ENCODE measurements at places on chromosomes 4 and X.
A peak's percentile ranks its signal among the peaks of the same experiment; 100 is the strongest.

- DNase-seq: no peak
Measured at GRCh38 chr4:74456849-74457395, 12.0 kb downstream of the AREG start.

- DNase-seq: no peak
Measured at GRCh38 chrX:141320801-141321200, 78.5 kb upstream of the SPANXC start.

GRCh38 chr4:125319311-125319710 is 4.6 kb downstream of the FAT4 start:
- no peak for DNase-seq

GRCh38 chr4:128155874-128156456 is 94.9 kb downstream of the LARP1B start:
- no peak for DNase-seq

GRCh38 chr4:26197018-26197779 is 123.6 kb upstream of the RBPJ start:
- DNase-seq: no peak

DNA sequence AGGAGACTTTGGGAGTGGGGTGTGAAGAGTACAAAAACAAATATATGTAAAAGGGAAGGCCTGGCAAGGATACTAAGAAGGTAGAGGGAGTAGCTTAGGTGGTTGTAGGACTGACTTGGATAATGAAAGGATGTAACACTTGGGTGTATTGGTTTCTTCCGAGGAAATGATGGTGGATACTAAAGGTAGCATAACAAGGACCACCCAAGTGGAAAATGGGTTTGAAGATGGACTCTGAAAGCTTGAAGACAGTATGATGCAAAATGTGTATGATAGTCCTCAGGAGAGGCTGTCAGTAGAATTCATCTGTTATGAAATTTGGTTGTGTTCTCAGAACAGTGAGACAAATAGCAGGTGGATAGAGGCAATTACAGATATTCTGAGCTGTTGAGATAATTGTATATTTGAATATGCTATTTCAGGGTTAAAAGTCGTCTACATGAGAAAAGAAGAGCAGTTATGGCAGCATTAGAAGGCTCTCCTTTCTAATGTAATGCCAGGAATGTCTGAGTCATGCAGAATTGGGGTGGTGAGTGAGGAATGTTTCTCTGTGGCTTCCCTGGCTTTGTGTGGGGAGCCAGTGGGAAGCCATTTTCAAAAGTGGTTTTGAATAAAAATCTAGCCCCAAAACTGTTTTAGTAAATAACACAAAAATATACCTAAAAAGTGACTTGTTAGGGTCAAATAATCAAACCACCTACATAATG is 75.6 kb downstream of the FHIP1A start:
- DNase-seq: no peak

GRCh38 chr4:56681158-56681852 is at the start of gene HOPX:
HOPX (minus strand) TSS chr4:56681296; CDS start chr4:56657816, 23,480 bp downstream.
- peak; percentile 13 for DNase-seq

- DNase-seq: no peak
Measured at GRCh38 chr4:145808021-145808650, 128.2 kb downstream of the C4orf51 start.

GRCh38 chrX:150731795-150732194 is 38.6 kb downstream of the MTMR1 start:
- DNase-seq: no peak

- no peak for DNase-seq
Measured at GRCh38 chrX:43002526-43003203, 224.7 kb upstream of the PPP1R2C start.

DNA sequence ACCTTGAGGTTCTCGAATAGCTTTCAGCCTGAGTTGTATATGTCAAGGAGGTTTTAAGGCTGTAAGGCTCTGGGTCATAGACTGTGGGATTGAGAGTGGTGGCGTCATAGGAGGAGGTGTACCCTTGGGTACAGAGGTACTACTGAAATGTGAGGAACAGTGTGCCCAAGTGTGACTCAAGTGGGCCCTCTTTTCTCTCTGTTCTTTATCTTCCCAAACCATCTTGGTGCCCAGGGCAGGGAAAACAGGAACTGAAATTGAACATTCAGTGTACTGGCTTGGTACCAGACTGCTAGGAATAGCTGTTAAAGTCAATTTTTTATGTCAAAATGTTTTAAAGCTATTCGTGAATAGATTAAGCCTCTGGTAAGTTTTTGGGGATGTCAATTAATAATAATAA is 136.2 kb upstream of the RPS6KA3 start:
- no peak for DNase-seq

DNA sequence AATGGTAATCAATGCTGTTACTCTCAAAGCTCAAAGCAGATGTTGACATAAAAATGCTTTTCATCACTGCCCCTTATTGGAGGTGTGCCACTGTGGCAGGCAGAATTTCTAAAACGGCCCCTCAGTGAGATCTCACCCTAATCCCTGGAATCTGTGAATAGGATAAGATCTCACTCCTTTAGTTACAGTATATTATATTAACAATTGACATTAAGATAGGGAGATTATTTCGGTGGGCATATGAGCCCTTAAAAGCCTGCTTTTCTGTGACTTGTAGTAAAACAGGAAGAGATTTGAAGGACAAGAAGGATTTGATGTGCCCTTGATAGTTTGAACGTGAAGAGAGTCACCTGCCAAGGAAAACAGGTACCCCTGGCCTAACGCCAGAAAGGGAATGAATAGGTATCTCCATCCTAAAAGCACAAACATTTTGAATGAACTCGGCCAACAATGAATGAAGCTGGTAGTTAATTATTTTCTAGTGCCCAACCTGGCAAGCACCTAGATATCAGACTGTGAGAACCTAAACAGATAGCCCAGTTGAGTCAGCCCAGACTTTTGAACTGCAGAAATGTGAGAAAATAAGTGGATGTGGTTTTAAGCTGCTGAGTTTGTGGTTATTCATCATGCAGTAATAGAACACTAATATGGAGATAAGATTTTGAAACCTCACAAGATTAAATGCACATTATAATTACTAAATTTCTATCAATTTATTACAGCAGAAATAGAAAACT is 881.6 kb downstream of the PCDH18 start:
- DNase-seq: peak; percentile 40

- DNase-seq: no peak
Measured at GRCh38 chr4:968221-968620, 5.1 kb downstream of the DGKQ start.

All from NCI-H2081 (cell line).